ENCODE measurements at places on chromosomes 16 and 17. TPM values are rescaled to one million over a fixed set of nuclear protein-coding genes. Genes with fewer than 3 reads are reported as not detected.
A peak's percentile ranks its signal among the peaks of the same experiment; 100 is the strongest.

DNA sequence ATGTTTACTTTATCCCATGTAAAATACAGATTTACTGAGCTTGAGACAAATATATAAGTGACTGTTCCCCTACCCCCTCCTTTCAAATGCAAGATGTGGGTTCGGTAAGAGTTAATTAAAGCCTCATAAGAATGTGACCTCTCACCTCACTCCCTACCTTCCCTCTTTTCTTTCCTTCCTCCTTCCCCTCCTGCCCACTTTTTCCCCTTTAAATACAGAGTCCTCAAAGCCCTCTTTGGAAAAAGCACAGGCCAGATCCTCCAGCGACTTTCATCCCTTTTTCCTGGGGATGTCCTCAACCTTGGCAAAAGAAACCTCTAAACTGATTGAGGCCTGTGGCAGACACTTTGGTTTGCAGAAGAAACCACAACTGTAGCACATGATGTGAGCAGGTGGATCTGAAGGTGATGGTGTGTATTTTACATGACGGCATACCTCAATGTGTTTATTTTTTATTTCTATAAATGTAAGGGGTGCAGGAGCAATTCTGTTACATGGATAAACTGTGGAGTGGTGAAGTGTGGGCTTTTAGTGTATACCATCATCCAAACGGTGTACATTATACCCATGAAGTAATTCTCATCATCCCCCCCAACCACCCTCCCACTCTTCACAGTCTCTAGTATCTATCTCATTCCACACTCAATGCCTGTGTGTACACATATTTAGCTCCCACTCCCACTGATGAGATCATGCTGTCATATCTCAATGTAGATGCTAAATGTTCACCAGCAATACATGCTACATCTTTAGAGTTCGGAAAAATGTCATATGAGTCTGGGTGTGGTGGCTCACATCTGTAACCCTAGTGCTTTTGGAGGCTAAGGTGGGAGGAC is 77.7 kb downstream of the XYLT1 start:
- no peaks in the 10 kb centered on the region for H3K4me1 ChIP-seq
- no peak overlapping the region for H3K4me3 ChIP-seq
- H3K36me3 ChIP-seq, result no peaks in the 10 kb centered on the region
- H3K27ac ChIP-seq, result no peak overlapping the region
- no peaks in the 10 kb centered on the region for H3K27me3 ChIP-seq

DNA sequence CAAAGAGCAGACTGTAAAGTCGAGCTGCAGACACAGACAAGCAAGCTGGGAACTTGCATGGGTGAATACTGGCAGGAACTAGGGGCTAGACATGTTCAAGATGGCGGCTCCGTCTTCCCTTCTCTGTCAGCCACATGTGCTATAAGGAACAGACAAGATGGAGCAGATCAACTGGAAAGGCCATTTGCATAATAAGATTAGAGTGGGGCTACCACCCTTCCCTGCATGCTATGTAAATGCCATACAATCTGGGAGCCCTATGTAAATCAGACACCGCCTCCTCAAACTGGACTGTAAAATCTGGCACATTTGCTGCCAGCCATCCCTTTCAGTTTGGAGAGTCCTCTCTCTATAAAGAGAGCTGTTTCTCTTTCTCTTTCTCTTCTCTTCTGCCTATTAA is 640.1 kb upstream of the CDH8 start:
- no peak overlapping the region for H3K27ac ChIP-seq
- H3K36me3 ChIP-seq, result no peaks in the 10 kb centered on the region
- H3K27me3 ChIP-seq, result no peaks in the 10 kb centered on the region
- no peak overlapping the region for H3K4me3 ChIP-seq
- H3K4me1 ChIP-seq, result no peaks in the 10 kb centered on the region

- no peak overlapping the region for H3K27ac ChIP-seq
- no peak overlapping the region for H3K4me3 ChIP-seq
- DNase-seq, result no peak
- no peaks in the 10 kb centered on the region for H3K36me3 ChIP-seq
- no peaks in the 10 kb centered on the region for H3K27me3 ChIP-seq
Observed at GRCh38 chr17:3980381-3981014, 16.3 kb upstream of the ATP2A3 start.

DNA sequence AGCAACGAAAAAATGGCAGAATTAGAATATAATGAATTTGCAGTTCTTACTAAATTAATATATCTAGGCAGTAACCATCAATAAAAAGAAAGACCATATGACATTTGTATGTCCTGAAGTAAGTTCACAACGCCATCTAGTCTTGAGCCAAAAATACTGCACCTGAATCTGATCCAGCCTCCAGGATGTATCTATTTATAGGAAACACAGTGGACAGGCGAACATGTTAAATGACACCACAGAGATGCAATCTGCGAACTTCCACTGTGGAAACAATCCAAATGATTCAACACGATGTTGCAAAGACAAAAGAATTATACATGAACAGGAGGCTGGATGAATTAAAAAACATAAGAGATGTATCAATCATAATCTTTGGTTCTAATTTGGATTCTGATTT is 197.6 kb downstream of the CDH13 start:
- H3K27me3 ChIP-seq, result no peaks in the 10 kb centered on the region
- no peak overlapping the region for H3K4me3 ChIP-seq
- no peaks in the 10 kb centered on the region for H3K4me1 ChIP-seq
- no peaks in the 10 kb centered on the region for H3K36me3 ChIP-seq
- DNase-seq, result no peak

DNA sequence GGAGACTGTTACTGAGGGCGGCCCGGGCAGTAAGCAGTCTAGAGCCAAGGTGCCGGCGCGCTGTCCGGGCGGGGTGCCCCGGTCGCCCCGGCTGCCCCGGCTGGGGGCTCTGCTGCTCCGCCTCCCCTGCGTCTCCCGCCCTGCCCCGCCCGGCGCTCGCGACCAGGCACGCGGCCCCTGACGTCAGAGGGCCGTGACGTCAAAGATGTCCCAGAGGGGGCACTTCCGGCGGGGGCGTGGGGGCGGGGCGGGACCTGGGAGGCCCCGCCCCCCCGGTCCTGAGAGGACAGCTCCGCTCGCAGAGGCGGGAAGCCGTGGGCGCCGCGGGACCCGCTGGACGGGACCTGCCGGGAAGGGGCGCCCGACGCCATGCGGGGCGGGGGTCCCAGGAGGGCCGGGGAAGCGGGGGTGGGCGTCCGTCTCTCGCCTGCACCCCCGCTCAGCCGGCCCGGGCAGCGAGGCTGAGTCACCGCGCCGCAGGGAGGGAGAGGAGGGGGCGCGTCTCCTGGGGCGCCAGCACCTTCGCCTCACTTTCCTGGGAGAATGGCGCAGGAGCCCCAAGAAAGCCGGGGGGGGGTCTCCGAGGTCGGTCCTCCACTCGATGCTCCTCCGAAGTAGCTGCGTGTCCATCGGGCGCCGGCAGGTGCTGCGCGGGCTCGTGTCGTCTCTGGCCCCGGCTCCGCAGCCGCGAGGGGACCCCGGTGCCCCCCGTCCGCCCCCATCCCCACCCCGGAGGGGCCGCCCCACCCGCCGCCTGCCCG is 4.4 kb upstream of the HIC1 start:
- H3K36me3 ChIP-seq, result no peaks in the 10 kb centered on the region
- peak overlapping the region; percentile 70 for H3K27ac ChIP-seq
- peak overlapping the region; percentile 63 for H3K4me3 ChIP-seq
- DNase-seq, result peak; percentile 84
- H3K4me1 ChIP-seq, result peaks cover 7% of the 10 kb centered on the region
- no peaks in the 10 kb centered on the region for H3K27me3 ChIP-seq

- no peaks in the 10 kb centered on the region for H3K4me1 ChIP-seq
- DNase-seq, result no peak
- peak within 1 kb of the TSS; percentile 34 for H3K4me3 ChIP-seq
- no peaks in the 10 kb centered on the region for H3K27me3 ChIP-seq
- H3K27ac ChIP-seq, result peak within 1 kb of the TSS; percentile 40
Observed at GRCh38 chr17:4584101-4584916, at the start of gene SMTNL2. Gene SMTNL2 (plus strand): TSS chr17:4584529. CDS start chr17:4584606, 77 bp downstream.

GRCh38 chr16:61797296-61797795 is 238.9 kb downstream of the CDH8 start:
- H3K4me1 ChIP-seq, result no peaks in the 10 kb centered on the region
- no peaks in the 10 kb centered on the region for H3K36me3 ChIP-seq
- H3K4me3 ChIP-seq, result no peak overlapping the region
- no peak for DNase-seq
- H3K27me3 ChIP-seq, result no peaks in the 10 kb centered on the region

DNA sequence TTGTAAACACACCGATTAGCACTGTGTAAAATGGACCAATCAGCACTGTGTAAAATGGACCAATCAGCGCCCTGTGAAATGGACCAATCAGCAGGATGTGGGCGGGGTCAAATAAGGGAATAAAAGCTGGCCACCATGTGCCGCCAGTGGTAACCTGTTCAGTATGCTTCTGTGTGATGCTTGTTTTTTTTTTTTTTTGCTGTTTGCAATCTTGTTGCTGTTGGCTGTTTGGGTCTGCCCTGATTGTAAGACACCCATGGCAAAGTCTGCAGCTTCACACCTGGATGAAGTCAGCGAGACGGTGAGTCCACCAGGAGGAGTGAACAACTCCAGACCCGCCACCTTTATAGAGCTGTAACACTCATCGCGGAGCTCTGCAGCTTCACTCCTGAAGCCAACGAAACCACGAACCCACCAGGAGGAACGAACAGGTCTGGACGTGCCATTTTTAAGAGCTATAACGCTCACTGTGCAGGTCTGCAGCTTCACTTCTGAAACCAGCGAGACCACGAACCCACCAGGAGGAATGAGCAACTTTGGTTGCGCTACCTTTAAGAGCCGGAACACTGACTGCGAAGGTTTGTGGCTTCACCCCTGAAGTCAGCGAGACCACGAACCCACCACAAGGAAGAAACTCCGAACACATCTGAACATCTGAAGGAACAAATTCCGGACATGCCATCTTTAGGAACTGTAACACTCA is 85.0 kb upstream of the MED9 start:
- no peaks in the 10 kb centered on the region for H3K4me1 ChIP-seq
- no peak for DNase-seq
- no peaks in the 10 kb centered on the region for H3K36me3 ChIP-seq
- H3K4me3 ChIP-seq, result no peak overlapping the region
- H3K27ac ChIP-seq, result no peak overlapping the region

DNA sequence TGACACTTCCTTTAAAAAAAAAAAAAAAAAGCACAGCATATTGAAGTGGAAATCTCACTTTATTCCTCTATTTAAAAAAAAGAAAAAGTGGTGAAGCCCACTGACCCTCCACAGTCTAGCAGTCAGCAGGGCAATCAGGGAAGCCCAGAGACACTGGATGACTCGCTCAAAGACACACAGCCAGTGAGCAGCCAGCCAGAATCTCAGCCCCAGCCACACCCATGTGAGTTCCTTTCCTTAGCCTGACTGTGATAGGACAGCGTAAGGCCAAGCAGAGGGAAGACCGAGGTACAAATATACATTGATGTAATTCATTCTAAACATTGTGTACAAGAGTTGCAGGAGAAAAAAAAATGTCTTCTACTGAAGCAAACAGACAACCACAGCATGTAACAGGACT is 22.5 kb downstream of the XPO6 start:
- no peaks in the 10 kb centered on the region for H3K36me3 ChIP-seq
- peaks cover 6% of the 10 kb centered on the region for H3K4me1 ChIP-seq
- H3K27me3 ChIP-seq, result no peaks in the 10 kb centered on the region
- no peak for DNase-seq
- H3K4me3 ChIP-seq, result no peak overlapping the region

GRCh38 chr16:49422896-49423295 is 49.3 kb downstream of the C16orf78 start:
- no peaks in the 10 kb centered on the region for H3K36me3 ChIP-seq
- H3K27ac ChIP-seq, result no peak overlapping the region
- H3K4me3 ChIP-seq, result no peak overlapping the region
- H3K27me3 ChIP-seq, result no peaks in the 10 kb centered on the region
- no peak for DNase-seq

DNA sequence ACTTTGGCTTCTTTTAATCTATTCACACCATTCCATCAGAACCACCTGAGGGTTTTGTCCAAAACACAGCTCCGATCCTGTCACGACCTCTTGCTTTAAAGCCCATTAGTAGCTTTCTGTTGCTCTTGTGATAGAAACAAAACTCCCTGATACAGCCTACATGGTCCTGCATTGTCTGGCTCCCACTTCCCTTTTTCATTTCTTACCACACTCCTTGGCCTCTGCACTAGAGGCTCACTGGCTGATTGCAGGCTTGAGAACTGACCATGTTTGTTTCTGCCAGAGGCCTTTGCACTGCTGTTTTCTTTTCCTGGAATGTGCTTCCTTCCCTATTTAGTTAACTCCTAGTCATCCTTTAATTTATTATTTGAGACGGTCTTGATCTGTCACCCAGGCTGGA is 23.7 kb downstream of the IST1 start:
- DNase-seq, result no peak
- no peaks in the 10 kb centered on the region for H3K36me3 ChIP-seq
- H3K27me3 ChIP-seq, result no peaks in the 10 kb centered on the region
- peak overlapping the region; percentile 69 for H3K27ac ChIP-seq
- no peak overlapping the region for H3K4me3 ChIP-seq

DNA sequence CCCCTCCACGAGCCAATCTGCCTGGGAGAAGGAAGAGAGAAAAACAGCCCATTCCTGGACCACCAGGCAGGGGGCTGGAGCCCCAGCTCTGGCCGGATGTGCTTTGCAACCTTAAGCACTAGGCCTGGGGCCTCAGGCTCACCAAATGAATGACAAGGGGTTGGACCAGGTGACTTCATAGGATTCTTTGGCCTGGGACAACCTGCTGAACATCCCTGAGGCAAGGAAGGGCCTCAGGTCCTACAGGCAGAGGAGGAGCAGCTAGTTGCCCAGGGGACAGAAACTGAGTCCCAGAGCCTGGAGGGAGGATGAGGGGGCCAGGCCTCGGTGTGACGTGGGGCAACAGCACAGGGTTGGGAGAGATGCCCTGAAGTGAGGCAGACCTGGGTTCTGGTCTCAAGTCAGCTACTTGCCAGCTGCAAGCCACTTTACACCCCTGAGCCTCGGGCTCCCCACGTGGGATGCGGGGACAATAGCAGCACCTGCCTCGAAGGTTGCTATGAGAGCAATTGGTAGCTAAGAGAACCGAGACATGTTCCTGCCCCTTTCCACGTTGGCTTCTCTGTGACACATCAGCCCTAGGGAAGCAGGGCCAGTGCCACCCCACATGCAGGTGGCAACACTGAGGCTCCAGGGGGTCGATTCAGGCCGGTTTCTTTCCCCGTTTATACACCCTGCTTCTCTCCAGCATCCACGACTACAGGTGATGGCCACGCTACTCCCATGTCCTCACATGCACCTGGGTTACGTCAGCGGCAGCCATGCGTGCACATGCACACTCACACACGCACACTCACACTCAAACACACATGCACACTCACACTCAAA is 42.6 kb downstream of the CFAP20 start:
- H3K4me1 ChIP-seq, result no peaks in the 10 kb centered on the region
- H3K36me3 ChIP-seq, result no peaks in the 10 kb centered on the region
- DNase-seq, result no peak
- H3K27me3 ChIP-seq, result no peaks in the 10 kb centered on the region
- H3K4me3 ChIP-seq, result no peak overlapping the region
- no peak overlapping the region for H3K27ac ChIP-seq

Gene SLC13A5
- not detected for total RNA-seq

Gene METTL23
- total RNA-seq, result 32.5 TPM

Gene CACNG3
- not detected for total RNA-seq

Data from uterus (tissue), 4 donors.